Stimulated activated CD4-positive, alpha-beta T cell treated with anti-CD3 and anti-CD28 coated beads, Interleukin-2, amount 100 ng/mL, for 24 hours (primary cell): ENCODE measurements at places on chromosomes 1 and 21.

- no peak for DNase-seq
Observed at GRCh38 chr1:42328916-42329496, 6.0 kb downstream of the FOXJ3 start.

DNA sequence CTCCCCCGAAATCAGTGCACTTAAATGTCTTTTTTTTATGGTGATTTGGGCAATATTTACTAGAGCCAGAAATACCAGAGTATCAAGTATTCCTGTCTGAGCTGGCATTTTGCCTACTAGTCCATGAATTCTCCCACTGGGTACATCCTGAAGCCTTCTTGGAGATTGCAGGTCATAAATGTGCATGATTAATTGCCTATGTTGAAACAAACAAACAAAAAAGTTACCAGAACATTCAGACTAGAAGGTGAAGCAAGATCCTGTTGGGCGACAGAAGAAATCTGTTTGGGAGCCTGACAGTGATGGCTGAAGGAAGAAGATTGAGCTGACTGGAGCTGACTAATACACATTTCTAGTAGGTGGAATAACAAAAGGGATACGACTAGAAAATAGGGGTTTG lies 127.4 kb upstream of the NRIP1 start:
- DNase-seq = no peak

DNA sequence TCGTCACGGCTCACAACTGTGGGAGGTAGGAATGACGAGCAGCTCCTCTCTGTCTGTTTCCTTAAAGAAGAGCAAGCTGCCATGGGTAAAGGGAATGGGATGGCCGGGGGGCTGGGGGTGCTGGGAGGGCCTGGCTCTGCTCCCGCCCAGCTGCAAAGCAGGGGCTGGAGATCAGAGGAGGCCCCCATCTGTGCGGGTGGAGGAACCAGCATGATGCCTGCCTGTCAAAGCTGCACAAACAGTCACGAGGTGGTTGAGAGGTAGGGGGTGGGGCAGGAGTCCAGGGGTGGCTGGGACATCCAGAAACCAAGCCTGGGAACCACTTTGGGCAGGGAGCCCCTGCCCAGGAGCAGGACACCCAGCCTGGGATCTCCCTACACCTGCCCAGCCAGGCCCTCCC lies 12.6 kb downstream of the SLC41A1 start:
- DNase-seq = no peak

- DNase-seq = no peak
Observed at GRCh38 chr1:5504364-5504740, 487.9 kb downstream of the NPHP4 start.
